ENCODE measurements at places on chromosomes 16 and 17.

GRCh38 chr17:83154311-83155127, 75.1 kb downstream of the METRNL start:
- DNase-seq = no peak

GRCh38 chr16:10921536-10922327, 20.5 kb downstream of the DEXI start:
- DNase-seq = no peak

- DNase-seq = no peak
These were observed 34.1 kb downstream of the FAM20A start for GRCh38 chr17:68567035-68567434.

- DNase-seq = no peak
These were observed 736 bp downstream of the CNP start for GRCh38 chr17:41967141-41967920.

DNA sequence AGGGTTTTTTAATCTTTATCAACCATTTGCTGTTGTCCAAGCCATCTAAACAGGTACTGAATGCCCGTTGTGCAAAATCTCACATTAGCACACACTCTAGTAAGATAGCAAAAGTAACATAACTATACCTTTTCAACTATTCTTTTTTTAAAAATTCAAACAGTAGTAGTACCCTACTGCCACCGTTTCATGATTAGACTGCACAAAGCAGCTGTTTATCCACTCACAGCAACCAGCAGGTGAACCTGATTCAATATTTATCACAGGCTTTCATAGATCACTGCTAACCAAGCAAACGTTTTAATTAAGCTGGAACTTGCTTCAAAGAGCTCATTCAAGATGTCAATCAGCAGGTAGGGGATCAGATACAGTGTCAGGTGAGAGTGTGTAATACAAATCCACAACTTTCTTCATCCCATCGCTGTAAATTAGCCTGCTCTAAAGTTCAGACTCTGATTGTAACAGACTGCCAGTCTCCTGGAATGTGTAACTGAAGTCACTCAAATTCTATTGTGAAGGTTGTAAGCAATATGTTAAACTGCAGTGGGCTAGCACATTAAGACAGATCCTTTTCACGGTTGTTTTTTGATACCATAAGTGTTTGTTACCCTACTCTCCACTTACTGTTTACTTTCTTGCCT, 47.3 kb downstream of the BRIP1 start:
- DNase-seq = no peak

DNA sequence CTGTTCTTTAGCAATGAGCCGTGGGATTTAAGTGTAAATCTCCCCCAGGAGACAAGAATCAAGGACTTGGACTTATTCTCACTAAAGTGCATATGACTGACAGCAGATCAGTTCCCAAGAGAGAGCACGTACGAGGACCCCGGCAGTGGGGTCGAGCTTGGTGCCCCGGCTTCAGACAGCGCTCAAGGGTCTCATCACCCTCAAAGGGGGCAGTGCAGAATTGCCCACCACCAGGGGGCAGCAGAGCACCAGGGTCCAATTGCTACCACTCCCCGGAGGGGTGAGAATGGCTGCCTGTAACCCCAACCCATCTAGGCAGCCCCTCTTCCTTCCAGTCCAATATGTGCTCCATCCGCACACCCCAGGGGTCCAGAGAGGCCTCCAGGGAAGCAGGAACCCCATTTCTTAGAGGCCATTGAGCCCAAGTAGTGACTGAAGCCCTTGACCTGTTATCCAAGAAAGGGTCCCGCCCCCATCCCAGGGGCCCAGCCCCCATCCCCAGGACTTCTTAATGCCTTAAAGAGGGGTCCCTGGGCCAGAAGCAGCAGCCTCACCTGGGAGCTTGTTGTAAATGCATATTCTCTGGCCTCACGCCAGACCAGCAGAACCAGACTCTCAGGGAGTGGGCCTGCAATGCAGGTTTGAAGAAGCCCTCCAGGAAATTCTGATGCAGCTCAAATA, 86.1 kb downstream of the ZDHHC7 start:
- no peak for DNase-seq

DNA sequence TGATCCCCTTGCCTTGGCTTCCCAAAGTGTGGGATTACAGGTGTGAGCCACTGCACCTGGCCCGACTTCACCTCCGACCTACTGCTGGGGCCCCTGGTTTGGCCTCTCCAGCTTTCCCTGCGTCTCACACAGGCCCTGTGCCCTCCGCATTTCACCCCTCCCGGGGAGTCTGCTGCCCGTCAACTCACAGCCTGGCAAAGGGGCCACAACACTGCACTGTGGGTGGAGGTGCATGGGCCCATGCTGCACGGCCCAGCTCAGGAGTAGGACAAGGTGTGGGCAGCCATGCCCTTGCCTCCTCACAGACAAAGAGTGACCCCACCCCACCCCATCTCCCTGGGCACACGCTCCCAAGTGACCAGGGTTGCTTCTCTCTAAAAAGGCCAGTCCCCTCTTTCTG, 12.6 kb upstream of the TBX2 start:
- no peak for DNase-seq

- DNase-seq = no peak
These were observed 13.5 kb downstream of the CUEDC1 start for GRCh38 chr17:57941384-57942370.

- no peak for DNase-seq
These were observed 13.0 kb downstream of the AIPL1 start for GRCh38 chr17:6421700-6422604.

GRCh38 chr17:4220655-4221054, 43.1 kb downstream of the ANKFY1 start:
- DNase-seq = no peak

DNA sequence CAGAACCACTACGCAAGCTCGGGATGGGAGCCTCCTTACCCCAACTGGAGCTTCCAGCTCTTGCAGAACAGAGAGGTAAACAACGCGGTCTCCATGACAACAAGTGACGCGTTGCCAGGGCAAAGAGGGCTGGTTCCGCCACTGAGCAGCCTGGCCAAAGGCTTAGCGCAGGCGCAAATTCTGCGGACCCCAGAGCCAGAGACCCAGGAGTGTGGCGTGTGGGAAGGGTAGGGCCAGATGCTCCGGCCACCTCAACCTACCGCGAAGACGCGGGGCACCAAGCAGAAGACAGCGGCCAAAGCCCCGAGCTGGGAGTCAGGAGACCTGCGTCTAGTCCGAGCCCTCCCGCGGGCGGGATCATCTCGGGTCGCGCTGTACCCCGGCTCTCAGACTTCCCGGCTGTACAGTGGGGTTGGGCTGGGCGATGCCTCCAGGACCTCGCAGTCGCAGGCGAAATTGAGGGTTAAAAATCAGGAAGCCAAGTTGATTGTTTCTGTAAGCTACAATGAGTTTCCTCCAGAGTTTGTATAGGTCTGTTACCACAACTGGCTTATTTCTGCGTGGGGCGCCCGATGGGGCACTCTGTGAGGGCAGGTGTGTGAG, at the start of gene TEKT1:
TSS of gene TEKT1 (minus strand) at position 69 of the 603 bp plus-strand sequence. CDS start 1,353 bp downstream, outside the sequence.
- DNase-seq = no peak

DNA sequence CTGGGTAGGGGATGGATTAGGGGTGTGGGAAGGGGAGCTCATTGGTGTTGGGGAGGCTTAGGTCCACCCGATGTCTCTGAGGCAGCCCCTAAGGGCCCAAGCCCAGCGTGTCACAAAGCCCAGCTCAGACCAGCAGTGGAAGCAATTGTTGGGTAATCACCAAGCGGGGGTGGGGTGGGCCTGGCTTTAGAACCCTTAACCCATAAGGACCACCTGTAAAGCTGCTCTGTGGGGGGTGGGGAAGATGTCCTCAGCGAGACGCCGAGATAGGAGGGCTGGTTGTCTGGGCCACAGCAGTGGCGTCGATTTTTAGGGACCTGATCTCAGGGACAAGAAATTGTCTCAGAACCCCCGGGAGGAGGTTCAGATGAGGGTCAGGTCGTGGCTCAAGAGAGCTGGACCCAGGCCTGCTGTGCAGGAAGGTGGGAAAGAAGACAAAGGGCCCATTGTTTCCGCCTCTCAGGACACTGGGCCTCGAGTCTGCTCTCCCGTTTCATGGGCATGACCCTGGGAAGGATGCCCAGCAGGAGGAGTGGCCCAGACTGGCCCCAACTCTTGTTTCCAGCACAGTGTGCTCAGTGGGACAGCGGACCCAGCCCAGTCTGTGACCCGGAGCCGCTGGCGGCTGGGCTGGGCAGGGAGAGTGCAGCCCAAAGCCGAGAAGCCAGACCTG, 15.9 kb downstream of the ST6GALNAC2 start:
- no peak for DNase-seq

DNA sequence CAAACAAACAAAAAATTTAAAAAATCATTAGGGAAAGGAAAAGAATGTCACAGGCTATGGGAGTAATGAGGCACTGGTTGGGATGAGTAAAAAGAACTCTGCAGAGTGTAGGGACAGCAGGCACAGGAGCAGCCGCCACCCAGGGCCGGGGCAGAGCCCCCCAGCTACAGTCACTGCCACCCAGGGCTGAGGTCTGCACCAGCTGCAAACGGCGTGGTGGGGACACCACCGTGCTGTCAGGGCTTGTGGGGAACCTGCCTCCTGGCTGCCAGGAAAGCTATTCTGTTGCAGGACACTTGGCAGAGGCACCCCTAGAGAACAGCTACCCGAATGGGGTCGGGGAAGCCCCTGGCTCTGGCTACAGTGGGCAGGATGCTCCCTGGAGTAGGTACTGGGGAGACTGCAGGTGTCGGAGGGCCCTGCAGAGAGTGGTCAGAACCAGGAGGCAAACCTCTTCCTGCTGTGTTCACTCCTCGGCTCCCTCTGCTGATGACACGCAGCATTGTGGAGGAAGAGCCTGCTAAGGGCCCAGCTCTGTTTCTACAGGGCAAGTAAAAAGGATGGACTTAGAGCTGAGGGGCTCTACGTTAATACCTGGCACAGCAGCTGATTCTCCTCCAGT, 32.3 kb upstream of the CAPN15 start:
- DNase-seq = no peak

DNA sequence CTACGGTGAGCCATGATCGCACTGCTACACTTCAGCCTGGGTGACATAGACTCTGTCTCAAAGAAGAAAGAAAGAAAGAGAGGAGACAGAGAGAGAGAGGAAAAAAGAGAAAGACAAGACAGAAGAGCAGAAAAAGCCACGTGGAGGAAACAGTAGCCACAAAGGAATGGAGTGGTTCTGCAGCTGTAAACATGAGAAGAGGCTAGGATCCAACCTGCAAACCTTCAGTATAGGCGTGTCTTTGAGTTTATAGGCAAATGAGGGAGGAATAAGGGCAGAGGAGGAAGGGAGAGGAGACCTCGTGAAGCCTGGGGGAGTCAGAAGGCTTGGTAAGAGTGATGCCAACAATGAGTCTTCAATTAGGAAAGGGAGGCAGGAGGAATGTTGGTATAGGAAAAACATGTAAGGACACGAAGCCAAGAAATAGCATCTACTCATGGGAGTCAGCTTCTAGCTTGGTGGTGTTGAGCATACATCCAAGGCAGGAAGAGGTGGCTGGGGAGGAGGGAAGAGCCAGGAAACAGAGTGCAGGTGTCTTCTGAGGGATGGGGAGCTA, 3.9 kb downstream of the MED9 start:
- no peak for DNase-seq

- no peak for DNase-seq
These were observed 260.7 kb upstream of the FOXF1 start for GRCh38 chr16:86249631-86250030.

DNA sequence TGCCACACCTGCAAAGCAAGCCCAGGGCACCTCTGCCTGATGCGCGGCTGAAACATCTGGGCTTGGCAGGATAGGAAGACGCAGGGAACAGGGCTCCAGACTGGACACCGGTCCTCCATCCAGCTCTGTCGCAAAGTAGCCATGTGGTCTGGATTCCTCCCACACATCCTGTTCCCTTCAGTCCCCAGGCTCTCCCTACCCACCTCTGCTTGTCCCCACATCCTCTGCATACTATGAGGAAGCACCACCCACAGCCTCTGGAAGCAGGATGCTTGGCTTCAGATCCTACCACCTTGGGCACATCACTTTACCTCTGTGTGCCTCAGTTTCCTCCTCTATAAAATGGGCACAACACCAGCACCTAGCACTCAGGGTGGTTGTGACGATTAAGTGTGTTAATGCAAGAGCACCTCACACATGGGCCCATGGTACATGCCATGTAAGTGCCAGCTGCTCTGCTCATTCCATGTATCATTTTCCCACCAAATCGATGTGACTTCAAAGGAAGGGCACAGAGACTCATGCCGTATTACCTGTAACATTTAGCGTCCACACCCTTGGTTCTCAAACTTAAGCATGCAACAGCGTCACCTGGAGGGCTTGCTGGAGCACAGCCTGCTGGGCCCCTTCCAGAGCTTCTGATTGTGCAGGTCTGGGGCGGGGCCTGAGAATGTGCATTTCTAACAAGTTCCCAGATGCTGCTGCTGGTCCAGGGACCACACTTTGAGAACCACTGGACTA, 138.6 kb upstream of the SDK2 start:
- no peak for DNase-seq

DNA sequence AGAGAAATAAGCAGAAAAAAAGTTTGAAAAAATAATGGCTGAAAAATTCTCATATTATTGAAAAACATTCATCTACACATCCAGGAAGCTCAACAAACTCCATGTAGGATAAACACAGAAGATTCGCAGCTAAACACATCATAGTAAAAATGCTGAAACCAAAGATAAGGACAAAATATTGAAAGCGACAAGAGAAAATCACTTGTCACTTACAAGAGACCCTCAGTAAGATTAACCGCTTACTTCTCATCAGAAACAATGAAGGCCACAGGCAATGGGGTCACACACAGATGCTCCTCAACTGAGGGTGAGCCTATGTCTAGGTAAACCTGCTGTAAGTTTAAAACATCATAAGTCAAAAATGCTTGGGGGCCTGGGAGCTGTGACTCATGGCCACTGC, 38.1 kb upstream of the METRNL start:
- no peak for DNase-seq

- DNase-seq = no peak
These were observed 35.1 kb downstream of the ZFPM1 start for GRCh38 chr16:88487920-88488851.

DNA sequence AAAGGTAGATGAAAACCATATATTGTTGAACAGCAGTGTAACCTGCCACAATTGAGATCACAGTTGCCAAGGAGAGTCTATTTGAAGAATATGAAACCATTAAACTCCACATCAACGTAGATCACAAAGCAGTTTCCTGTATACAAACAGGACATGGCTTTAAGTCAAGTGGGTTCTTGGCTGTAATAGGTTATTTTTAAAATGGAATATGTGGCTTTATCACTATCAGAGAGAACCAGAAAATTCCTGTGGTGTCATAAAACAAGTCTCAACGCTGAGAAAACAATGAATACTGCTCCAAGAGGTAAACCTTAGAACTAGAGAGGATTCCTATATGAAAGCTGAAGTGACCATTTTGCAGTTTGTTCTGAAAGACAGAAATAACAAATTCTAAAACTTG, 999.7 kb downstream of the CDH11 start:
- no peak for DNase-seq

DNA sequence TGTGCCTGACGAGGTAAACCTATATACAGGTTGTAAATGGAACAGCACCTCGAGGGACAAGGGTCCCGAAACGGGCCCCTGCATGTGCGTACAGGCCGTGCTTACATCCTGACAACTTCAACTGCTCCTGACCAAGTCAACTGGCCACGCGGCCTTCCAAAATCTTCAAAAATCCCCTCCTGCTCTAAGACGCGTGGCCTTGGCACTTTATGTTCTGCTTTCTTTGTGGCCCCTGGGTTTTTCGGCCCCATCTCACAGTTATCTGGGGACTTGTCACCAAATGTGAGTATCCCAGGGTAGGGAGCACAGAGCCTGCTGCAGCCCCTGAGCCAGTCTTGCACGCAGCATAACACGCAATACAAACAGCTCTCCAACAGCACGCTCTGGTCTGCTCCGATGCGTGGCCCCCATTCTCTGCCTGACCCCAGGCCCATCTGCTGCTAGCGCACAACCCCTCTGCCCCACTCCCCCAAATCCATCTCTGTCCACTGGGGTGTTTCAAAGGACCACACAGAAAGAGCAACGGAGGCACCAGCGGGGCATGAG, 659 bp downstream of the RPH3AL start:
- no peak for DNase-seq
